ENCODE measurements at places on chromosomes 16 and 17.
A peak's percentile ranks its signal among the peaks of the same experiment; 100 is the strongest.

GRCh38 chr17:59754552-59754951, 47.1 kb downstream of the VMP1 start:
- DNase-seq: peak; percentile 18

DNA sequence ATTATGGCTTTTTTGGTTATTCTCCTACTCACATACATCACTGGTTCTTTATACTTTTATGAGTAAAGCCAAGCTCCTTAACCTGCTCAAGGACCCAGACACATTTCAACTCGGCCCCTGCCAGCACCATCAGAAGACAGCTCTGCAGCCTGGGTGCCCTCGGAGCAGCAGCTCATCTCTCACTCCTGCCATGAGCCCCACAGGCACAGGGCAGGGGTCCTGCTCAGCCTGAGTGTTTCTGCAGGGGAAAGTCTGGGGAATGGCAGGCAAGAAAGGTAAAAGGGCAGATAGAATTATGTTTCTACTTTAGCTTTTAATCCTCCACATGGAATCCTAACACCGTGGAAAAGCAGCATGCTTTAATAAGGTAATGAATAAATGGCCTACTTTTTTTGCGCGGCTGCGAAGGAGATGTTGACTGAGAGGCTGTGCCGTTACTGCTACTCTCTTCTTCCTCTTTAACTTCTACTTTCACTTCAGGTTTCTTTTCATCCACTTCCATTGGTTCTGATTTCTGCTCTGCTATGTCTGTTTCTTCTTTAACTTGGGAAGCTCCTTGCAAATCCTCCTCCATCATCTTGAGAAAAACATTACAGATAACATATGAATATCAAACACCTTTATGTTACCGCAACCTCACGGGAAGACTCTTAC, 50.1 kb upstream of the TRAP1 start:
- no peak for DNase-seq

- DNase-seq: no peak
Observed at GRCh38 chr17:9806699-9807098, 15.2 kb downstream of the GSG1L2 start.

DNA sequence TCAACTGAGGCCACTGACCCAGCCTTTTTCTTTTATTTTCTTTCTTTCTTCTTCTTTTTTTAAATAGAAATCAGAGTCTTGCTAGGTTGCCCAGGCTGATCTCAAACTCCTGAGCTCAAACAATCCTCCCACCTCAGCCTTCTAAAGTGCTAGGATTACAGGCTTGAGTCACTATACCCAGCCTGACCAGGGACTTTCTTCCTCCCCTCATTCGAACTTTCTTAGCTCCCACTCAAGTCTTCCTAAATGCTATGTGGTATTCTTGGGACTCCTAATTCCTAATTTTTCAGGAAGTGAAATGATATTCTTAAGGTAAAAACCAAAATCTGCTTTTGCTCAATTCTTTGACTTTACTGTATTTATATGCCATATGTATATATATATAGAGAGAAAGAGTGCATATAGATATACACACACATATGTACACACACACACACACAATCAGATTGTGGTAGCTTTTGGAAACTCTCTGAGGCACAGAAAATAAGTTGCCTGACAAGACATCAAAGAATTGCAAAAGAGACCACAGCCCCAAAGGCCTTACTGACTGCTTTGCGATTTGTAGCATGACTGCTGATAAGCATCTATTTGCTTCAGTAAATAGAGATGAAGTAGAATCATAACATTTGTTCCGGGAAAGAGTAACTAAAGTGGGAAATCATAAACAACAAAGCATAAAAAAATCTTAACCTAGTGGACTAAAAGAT, 9.5 kb upstream of the AMZ2 start:
- no peak for DNase-seq

DNA sequence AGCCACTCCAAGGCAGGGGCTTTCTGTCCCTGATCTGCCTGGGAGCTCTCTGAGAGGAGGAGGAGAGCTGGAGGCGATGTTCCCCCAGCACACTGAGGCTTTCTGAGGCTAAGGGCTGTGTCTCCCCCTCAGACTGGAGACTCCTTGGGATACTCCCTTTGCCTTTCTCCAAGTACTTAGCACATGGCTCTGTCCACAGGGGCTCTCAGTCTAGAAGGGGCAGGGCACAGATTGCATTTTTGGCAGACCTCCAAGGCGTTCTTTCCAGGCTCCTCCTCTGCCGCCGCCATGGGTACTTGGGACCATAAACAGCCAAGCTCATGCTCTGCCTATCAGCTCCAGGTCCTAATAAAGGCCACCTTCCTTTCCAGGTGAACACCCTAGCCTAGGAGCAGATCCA, 1.8 kb upstream of the GIP start:
- no peak for DNase-seq

GRCh38 chr17:15233022-15233805, 31.9 kb downstream of the PMP22 start:
- no peak for DNase-seq

- DNase-seq: no peak
Observed at GRCh38 chr16:66399930-66400329, 27.2 kb upstream of the BEAN1 start.
